ENCODE measurements at places on chromosomes 16 and 17. TPM values are rescaled to one million over a fixed set of nuclear protein-coding genes. Genes with fewer than 3 reads are reported as not detected.

The TEKT1 gene
- not detected for total RNA-seq

The BRICD5 gene
- total RNA-seq = 14.8 TPM

DNA sequence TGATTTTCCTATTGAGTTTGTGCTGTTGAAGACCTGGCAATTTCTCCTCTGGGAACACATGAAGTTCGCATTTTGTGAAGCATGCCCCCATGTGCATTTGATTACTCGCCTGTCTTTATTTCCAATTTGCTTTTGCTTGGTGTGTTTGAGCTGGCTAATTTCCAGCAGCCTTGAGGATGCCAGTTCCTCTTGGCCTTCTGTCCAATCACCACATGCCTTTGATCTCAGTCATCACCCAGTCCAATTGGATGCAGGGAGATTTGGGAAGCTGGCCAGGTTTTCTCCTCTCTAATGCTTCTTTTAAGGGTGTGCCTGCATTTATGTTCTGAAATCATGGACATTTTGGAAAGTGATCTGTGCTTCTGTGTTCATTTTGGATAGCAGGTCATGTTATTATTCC is 3.8 kb upstream of the TMEM100 start:
- no peaks in the 10 kb centered on the region for H3K4me1 ChIP-seq
- no peaks in the 10 kb centered on the region for H3K36me3 ChIP-seq
- no peak overlapping the region for H3K4me3 ChIP-seq
- no peak for DNase-seq
- no peak overlapping the region for H3K27ac ChIP-seq
- H3K27me3 ChIP-seq = peaks cover 39% of the 10 kb centered on the region

The CTRL gene
- total RNA-seq = 5.5 TPM

DNA sequence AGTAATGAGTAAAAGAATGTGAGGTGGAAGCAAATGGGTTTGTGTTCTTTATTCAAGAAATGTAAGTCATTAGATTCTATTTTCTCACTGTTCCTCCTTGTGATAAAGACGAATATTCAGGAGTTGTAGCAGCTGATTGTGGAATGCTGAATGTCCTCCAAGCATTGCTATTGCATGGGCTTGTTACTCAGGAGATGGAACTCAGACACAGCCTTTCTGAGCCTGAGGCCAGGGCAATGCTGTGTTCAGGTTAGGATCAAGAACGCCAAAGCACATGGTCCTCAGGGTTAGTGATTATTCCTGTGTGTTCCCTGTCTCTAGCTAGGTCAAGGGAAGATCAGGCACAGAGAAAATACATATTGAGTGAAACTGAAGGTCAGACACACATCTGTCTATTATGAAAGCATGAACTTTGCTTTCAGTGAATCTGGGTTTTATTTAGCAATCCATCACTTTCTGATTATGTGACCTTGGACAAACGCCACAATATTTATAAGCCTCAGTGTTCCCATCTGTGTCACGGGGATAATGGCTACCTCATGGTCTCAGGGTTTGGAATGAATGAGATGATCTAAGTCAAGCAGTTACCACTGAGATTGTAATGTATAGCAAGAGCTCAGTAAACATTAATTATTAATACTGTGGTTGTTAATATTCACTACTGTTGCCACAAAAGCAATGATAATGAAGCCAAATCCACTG is 426.8 kb upstream of the DYNLRB2 start:
- H3K36me3 ChIP-seq = no peaks in the 10 kb centered on the region
- no peaks in the 10 kb centered on the region for H3K4me1 ChIP-seq
- DNase-seq = no peak
- no peak overlapping the region for H3K27ac ChIP-seq

DNA sequence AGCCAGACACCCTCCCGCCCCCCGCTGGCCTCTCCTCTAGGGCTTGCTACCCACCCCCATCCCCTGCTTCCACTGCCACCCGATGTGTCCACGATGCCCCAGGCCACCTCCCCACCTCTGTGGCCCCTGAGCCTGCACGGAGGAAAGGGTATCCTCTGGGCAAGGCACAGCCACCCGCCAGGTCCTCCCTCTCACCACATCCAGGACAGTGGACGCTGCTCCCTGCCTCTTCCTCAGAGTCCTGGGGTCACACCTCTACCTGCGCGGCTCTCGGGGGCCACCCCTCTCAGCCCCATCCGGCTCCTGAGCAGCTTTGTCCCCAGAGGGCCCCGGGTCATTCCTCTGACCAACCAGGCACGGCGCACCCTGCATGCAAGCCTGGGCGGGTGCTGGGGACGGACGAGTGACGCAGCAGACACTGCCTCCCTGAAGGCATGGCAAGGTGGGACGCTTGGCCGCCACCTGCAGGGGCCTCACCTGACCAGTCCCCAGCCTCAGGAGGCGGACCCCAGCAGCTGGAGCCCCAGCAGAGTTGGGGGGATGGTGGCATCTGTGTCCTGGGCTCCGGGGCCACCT is 24.8 kb downstream of the FLYWCH1 start:
- no peaks in the 10 kb centered on the region for H3K27me3 ChIP-seq
- H3K36me3 ChIP-seq = peaks cover 33% of the 10 kb centered on the region
- no peak overlapping the region for H3K4me3 ChIP-seq
- peaks cover 8% of the 10 kb centered on the region for H3K4me1 ChIP-seq
- no peak overlapping the region for H3K27ac ChIP-seq
- DNase-seq = no peak

The KRT13 gene
- not detected for total RNA-seq

GRCh38 chr16:59146140-59146539 is 412.0 kb upstream of the GOT2 start:
- H3K27ac ChIP-seq = no peak overlapping the region
- H3K36me3 ChIP-seq = no peaks in the 10 kb centered on the region
- no peak overlapping the region for H3K4me3 ChIP-seq
- H3K27me3 ChIP-seq = no peaks in the 10 kb centered on the region
- no peak for DNase-seq

DNA sequence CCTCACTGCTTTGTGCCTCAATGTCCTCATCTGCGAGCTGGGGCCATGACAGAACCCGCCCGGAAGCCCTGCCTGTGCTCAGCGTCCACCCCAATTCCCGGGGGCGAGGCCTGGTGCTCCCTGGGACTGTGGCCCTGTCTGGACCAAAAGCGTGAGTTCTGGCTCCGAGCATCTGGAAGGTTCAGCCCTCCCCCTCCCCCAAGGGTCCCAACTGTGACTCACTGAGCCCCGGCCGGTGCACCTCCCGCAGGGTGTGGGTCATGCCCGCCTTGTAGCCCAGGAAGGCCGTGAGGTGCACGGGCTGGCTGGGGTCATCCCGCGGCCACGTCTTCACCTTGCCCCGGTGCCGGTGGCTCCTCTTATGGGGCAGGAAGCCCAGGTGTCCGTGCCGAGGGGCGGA is 755 bp downstream of the RPL3L start:
- no peaks in the 10 kb centered on the region for H3K36me3 ChIP-seq
- no peak overlapping the region for H3K4me3 ChIP-seq
- no peaks in the 10 kb centered on the region for H3K4me1 ChIP-seq

The PDXDC1 gene
- 46.4 TPM for total RNA-seq

Measured in activated CD8-positive, alpha-beta T cell treated with anti-CD3 and anti-CD28 coated beads, Interleukin-2, amount 10 ng/mL, durations not matched to agents 7 days and 5 days (primary cell).